ENCODE measurements at places on chromosomes 5 and 9.

GRCh38 chr5:56862909-56863308, 46.5 kb upstream of the SETD9 start:
- DNase-seq, result no peak

DNA sequence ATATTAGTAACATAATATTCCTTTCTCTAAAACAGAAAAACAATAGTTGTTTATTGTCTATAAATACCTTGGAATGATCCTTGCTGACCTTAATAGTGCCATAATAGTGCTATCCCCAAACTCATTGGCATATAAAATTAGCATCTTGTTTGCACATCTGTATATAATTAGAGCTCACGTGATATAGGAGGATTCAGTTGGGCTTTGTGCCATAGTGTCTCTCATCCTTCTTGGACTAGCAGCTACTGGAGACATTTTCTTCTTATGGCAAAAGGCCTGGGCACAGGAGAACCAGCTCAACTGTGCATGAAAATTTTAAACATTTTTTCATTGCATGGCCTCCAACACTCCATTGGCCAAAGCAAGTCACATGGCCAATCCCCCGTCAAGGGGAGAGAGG, 342.5 kb downstream of the SPATA31D1 start:
- no peak for DNase-seq

DNA sequence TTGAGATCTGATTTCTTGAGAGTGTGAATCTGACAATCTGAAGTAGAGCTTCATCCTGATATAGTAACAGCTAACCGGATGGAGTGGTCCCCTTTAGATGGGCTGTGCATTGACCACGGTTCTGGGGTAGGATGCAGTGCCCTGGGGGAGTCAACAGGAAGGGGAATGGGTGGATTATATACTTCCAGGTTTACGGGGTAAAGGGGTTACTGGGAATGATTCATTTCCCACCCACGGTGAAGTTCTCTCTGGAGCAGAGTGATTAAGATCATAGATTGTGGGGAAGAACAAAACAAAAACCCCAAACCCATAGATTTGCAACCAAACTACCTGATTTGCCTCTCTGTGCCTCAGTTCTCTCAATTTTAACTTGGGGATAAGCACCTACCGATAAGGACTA, 1.5 kb upstream of the B4GALT7 start:
- no peak for DNase-seq

GRCh38 chr9:137303151-137303892, 1.3 kb upstream of the NRARP start:
- DNase-seq, result no peak

DNA sequence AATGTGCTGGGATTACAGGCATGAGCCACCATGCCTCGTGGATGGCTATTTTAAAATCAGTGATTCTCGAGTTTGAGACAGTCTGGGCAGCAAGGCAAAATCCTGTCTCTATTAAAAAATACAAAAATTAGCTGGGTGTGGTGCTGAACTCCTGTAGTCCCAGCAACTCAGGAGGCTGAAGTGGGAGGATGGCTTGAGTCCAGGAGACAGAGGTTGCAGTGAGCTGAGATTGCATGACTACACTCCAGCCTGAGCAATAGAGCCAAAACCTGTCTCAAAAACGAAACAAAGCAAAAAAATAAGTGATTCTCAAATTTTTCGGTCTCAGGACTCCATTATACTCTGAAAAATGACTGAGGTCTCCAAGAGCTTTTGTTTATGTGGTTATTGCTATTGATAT, 47.9 kb upstream of the HSPA9 start:
- DNase-seq, result no peak
